Thyroid gland (tissue), 4 donors: ENCODE measurements at places on chromosomes 12 and 14. TPM values are rescaled to one million over a fixed set of nuclear protein-coding genes. Genes with fewer than 3 reads are reported as not detected.

DNA sequence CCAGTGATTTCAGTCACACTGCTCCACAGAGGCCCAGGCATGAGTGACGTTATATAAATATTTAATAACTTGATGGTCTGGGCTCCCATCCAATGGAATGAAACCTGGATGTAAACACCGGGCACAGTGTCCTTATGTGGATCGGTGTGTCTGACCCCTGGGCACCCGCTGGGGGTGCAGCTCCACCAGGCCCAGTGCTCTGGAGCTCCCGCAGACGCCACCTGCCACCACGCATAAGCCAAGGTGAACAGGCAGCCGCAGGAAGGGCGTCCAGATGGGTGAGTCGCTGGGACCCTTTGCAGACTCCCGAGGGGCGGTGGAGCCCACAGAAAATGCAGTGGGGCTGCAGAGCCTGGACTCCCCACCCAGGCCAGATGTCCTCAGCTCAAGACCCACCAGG lies 121.6 kb downstream of the SCARB1 start:
- no peak for DNase-seq

DNA sequence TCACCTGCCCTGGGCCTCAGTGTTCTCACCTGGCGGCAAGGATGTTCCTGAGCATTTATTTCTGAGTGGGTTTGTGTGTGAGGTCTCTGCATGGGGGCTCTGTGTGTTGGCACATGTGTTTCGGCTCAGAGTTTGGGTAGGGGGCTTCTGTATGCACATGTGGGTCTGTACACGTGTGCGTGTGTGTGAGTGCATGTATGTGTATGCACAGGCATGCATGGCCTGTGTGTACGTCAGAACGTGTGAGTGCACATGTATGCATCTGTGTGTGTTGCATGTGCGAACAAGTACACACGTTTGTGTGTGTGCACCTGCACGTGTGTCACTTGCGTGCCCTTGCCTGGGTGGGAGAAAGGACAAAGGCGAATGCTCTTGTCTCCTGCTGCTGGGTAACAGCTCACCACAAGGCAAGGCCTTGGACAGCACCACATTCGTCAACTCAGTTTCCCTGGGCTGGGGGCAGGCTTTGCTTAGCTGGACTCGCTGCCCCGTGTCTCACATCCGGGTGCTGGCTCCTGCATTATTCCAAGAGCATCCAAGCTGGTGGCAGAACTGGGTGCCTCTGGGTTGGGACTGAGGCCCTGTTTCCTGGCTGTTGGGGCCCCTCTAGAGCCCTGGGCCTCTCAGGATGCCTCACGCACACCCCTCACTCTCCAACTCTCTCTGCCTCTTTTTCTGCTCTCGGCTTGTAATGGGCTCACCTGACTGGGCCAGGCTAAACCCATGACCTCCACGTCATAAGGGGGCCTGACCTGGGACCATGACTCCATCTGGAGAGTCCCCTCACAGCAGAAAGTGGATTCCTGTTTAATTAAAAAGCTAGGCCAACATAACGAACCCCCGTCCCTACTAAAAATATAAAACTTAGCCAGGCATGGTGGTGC lies 153.6 kb upstream of the C14orf180 start:
- DNase-seq = no peak

DNA sequence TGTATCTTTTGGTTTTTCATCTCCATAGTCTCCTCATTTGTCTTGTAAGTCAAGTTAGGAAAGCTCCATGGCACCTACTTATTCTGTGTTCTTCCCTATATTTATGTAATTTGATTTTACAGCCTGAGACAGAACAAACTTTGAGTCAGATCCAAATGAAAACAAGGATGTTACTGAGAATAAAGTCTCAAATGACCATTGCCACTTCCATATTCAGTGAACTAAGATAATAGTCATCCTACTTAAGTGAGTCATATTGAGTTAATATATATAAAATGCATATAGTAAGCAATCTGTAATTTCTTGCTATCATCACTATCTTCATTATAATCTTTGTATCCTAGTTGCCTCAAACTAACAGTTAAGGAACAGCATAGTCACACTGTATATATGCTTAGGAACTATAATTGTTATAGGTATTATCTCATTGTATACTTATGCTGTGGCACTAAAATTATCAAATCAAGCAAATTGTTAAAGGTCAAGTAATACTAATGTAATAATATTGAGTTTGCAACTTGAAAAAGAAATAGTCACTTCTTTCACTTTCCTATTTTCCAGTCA lies 30.8 kb downstream of the TMTC3 start:
- DNase-seq = no peak

Gene GPRC5D
- total RNA-seq = not detected
